ENCODE measurements at places on chromosomes 5 and 9.

- no peak for DNase-seq
Observed at GRCh38 chr5:96692441-96692840, 30.3 kb downstream of the CAST start.

GRCh38 chr9:89358985-89359384, 40.7 kb downstream of the SECISBP2 start:
- DNase-seq, result no peak

GRCh38 chr9:35424356-35425352, 65.3 kb upstream of the RUSC2 start:
- DNase-seq, result no peak

DNA sequence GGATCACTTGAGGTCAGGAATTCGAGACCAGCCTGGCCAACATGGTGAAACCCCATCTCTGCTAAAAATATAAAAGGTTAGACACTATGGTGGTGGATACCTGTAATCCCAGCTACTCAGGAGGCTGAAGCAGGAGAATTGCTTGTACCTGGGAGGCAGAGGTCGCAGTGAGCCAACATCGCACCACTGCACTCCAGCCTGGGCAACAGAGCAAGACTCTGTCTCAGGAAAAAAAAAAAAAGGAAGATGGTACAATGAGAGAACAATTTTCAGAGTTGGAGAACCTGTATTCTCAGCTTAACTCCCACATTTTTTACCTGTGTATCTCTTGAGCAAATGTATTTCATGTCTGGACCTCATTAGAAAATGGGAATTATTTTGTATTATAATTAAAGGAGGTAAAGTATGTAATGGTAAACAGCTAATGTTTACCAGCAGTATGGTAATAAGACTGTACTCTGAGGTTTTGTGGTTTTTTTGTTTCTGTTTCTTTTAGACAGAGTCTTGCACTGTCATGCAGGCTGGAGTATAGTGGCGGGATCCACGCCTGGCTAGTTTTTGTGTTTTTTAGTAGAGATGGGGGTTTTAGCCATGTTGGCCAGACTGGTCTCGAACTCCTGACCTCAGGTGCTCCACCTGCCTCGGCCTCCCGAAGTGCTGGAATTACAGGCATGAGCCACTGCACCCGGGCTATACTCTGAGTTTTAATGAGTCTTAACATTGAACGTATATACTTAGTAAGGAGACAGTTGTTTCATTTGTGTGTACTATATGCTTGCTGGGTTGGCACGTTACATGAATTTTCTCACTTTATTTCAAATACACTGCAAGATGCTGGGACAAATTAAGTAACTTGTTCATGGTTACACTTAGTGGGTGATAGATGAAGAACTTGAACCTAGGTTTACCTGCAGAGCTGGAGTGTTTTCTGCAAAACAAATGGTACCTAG, 16.2 kb downstream of the UHRF2 start:
- DNase-seq, result peak; percentile 15

GRCh38 chr9:2872250-2872930, 28.5 kb upstream of the PUM3 start:
- DNase-seq, result no peak

GRCh38 chr9:133888048-133888808, 103.9 kb downstream of the VAV2 start:
- DNase-seq, result no peak

DNA sequence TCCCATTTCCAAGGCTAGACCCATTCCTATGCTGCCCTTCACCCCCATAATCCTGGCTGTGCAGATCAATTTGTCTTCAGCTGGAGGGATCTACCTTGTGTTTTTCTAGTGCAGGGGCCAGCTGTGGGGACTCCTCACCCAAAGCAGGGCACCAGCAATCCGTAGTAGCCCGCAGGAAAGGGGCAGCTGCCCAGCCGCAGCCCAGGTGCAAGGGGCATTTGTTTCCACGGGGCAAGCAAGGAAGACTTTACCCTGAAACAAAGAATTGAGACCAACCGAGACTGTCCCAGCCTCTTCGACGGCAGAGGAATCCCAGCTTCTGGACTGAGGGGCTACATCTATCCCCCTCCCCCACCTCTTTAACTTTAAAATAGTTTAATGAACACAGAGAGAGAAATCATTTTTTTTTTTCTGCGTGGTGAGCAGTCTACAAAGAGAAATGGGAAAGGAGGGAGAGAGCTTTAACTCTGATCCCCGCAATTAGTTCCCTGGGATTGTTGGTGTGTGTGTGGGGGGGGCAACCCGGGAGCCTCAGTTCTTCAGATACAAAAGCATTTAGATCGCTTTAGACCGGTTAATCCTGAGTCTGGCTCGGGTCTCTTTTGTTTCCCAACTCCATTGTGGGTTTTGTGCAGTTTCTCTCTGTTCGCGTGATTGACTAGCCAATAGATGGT, 10.6 kb upstream of the LHX2 start:
- no peak for DNase-seq

GRCh38 chr5:161851691-161852299, 3.9 kb downstream of the GABRA1 start:
- no peak for DNase-seq

- no peak for DNase-seq
Observed at GRCh38 chr5:71977311-71977710, 130.0 kb upstream of the MAP1B start.

DNA sequence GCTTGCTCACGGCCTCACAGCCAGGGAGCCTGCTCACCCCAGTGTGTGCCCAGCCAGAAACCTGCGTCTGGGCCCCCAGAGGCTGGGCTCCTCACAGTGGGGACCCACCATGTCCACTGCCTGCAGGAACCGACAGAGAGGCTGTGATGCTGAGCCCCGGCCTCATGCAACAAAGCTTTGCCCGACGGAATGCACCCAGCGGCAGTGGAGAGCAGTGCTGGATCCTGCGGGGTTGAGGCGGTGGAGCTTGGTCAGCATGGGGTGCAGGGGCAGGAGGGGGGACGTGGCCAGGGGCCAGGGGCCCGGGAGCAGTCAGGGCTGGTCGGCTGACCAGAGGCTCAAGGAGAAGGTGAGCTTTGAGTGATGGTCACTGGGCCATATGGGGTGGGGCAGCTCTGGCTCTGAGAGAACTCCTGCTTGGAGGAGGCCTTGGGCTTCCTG, 7.7 kb upstream of the CEP72 start:
- no peak for DNase-seq

GRCh38 chr9:121972501-121972981, 120.6 kb downstream of the TTLL11 start:
- no peak for DNase-seq

- no peak for DNase-seq
Observed at GRCh38 chr9:101403516-101404285, 5.0 kb downstream of the ZNF189 start.

GRCh38 chr9:113645978-113646253, 182.4 kb downstream of the RGS3 start:
- no peak for DNase-seq

DNA sequence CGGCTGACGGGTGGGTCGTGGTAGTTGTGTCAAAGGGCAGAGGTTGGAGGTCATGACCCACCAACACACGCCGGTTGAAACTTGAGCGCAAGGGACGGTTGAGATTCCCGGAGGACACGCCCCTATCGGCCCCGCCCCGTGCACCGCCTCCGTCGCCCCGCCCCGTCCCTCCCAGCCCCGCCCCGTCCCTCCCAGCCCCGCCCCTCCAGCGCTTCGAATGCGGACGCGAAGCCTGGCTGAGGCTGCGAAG, 226 bp upstream of the RANBP17 start:
- DNase-seq, result no peak

- DNase-seq, result no peak
Observed at GRCh38 chr9:91338681-91339080, 23.0 kb downstream of the AUH start.

- DNase-seq, result no peak
Observed at GRCh38 chr5:154373326-154373725, 72.5 kb upstream of the SAP30L start.

DNA sequence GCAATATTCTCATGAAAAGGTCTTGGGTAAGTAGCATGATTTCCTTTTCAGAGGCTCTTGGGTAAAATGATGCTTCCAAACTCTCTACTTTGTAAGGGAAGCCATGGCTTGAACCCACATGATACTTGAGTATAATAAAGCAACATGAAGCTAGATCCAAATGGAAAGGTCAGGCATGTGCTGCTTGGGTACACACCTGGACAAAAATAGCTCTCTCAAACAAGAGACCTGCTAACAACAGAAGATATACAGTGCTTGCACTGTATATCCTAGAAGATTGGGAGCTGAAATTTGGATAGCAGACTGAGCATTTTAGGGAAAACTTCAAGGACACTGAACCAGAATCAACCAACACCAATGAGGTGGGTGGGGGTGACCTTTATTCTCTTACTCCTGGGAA, 40.2 kb downstream of the NMUR2 start:
- DNase-seq, result no peak

GRCh38 chr9:70405808-70406433, 8.5 kb downstream of the KLF9 start:
- DNase-seq, result no peak

- no peak for DNase-seq
Observed at GRCh38 chr5:120016717-120017382, 387.5 kb downstream of the FAM170A start.

DNA sequence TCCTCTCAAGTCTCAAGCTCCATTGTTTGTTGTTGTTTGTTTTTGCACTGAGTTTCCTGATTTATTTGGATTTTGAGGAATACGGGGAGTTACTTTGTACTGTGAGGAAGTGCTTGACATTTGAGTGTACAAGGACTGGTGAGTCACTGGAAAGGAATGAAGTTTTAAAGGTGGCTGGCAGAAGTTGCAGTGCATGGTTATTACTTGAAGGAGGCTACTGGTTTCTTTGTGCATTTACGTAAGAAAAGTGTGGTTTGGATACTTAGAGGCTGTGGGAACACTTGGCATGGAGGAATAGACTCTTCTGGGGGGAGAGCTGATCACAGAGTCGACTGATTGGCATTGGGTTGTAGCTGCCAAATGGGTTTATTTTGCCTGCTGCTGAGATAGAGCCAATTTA, 919.0 kb downstream of the TAF11L14 start:
- no peak for DNase-seq

- DNase-seq, result peak; percentile 35
Observed at GRCh38 chr5:40675396-40676133, 4.2 kb upstream of the PTGER4 start.

- DNase-seq, result no peak
Observed at GRCh38 chr9:134132208-134132870, 3.5 kb upstream of the WDR5 start.

DNA sequence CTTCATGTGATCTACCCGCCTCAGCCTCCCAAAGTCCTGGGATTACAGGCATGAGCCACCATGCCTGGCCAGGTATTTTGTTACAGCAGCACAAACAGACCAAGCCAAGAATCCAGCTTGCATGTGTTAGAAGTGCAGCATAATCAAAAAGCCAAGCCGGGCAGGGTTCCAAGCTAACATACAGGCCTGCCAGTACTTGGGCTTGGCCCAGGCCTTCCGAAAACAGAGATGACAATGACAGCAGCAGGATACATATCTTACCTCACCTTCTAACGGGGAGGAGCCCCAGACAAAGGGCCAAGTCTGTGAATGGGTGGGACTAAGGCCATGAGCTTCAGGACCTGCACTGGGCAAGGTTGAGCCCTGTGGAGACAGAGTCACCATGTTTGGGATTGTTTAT, 91.4 kb upstream of the ZNF462 start:
- no peak for DNase-seq

DNA sequence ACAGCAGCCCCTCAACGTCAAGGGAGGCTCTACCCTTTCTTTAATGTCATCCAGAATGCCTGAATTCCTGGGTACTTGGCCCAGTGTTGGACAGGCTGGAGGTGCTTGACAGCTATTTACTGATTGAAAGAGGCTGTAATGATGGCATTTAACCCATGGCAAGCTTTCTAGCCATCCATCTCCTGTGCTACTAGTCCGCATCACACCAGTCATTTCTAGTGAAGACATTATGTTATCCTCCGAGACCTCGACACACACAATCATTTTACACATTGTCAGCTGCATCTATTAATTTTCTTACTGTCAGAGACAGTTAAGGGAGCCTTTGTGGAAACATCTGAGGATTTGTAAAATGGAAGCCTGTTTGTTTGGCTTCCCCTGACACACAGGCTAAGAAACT, 149.3 kb upstream of the FSTL4 start:
- DNase-seq, result no peak

DNA sequence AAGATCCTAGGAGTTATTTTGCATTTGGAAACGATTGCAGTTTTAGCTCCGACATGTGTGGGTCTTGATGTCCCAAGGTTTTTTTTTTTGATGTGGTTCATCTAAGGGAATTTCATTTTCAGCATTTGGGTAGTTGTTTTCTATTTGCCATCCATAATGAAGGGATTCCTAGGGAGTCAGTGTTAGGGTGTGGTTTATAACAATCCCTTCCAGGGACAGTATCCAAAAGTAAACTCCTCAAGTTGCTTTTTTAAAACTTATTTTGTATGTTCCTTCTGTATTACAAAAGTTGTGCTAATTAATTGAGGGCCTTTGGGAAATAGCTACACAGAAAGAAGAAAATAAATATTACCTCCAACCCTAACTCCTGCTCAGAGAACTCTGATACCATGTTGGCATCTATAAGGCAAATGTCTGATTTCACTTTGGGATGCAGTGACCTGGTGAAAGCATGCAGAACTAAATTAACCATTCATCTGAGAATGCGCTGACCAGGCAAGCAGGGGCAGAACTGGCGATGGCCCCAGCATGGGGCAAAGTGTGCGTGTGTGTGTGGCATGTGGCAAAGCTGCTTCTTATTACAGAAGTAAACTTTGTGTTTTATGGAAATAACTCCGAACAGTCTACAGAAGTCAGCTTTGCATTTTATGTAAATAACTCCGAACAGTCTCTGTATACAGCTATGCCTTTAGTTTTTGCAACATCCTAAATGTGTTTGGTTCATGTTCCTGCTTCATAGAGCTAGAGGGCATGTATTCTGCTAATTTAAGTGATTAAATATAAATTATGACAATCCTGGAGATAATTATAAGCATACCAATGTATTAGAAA, 237.2 kb downstream of the TRPM3 start:
- no peak for DNase-seq

- no peak for DNase-seq
Observed at GRCh38 chr5:57368010-57368409, 114.6 kb downstream of the ACTBL2 start.

DNA sequence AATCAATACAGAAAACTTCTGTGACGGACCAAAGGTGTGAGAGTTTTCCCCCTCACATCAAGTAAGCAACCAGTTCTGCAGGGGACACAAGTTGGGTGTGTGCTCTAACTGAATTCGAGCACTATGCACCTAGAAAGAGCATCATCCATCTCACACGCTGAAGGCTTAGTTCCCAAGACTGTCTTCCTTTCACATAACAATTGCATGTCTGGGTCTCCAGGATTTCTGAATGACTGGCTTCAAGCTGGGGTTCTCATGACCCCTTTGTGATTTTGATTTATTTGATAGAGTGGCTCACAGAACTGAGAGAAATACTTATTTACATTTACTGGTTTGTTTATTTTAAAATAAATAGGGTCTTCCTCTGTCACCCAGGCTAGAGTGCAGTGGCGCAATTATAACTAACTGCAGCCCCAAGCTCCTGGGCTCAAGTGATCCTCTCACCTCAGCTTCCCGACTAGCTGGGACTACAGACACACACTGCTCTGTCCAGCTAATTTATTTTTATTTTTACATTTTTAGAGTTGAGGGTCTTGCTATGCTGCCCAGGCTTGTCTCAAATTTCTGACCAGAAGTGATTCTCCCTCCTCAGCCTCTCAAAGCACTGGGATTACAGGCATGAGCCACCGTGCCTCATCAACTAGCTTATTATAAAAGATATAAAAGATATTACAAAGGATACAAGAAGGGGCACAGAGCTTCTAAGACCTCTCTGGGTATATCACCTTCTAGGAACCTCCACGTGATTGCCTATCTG, 316.7 kb upstream of the CDH12 start:
- no peak for DNase-seq
